ENCODE measurements at places on chromosomes 3 and 15.

DNA sequence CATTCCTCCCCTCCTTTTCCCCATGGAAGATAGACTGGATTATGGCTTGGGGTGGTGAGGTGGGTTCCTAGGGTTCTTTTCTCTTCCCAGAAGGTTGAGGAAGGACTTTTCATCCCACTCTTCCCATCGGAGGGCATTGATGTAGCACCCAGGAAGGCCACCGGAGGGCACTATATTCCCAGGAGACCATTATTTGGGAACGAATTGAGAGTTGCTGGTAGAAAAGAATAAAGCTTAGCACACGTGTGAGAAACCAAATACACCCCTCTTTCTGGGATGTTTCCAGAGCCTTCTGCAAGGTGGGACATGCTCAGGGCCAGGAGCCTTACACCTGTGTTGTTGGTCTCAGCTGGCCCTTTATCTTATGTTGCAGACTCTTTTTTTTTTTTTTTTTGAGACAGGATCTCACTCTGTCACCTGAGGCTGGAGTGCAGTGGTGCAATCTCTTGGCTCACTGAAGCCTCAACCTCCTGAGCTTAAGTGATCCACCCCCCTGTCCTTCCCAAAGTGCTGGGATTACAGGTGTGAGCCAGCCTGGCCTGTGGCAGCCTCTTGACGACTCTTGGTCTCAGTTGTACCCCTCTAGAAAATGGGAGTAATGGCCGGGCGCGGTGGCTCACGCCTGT lies 6.3 kb upstream of the CDC25A start:
- peak; percentile 49 for DNase-seq

DNA sequence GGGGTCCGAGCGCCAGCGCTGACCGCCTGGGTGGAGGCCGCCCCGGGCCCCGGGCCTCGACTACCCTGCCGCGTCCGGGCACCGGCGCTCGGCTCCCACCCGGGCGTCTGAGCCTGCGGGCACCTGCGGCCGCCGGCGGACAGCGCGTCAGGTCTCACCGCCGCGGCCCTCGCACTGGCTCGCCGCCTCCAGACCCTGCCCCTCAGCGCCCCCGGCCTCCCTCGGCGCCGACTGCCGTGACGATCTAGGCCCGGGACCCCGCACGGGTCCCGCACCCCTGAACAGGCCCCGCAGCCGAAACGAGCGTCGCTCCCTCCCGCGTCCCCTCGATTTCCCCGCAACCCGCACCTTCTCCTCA lies 297 bp downstream of the PRC1 start:
- no peak for DNase-seq

GRCh38 chr3:49173116-49173791 lies 1.9 kb downstream of the KLHDC8B start:
- no peak for DNase-seq

- no peak for DNase-seq
Observed at GRCh38 chr15:31461911-31462480, 135.4 kb downstream of the KLF13 start.

GRCh38 chr15:65580287-65580686 lies 30.6 kb downstream of the INTS14 start:
- DNase-seq: no peak

DNA sequence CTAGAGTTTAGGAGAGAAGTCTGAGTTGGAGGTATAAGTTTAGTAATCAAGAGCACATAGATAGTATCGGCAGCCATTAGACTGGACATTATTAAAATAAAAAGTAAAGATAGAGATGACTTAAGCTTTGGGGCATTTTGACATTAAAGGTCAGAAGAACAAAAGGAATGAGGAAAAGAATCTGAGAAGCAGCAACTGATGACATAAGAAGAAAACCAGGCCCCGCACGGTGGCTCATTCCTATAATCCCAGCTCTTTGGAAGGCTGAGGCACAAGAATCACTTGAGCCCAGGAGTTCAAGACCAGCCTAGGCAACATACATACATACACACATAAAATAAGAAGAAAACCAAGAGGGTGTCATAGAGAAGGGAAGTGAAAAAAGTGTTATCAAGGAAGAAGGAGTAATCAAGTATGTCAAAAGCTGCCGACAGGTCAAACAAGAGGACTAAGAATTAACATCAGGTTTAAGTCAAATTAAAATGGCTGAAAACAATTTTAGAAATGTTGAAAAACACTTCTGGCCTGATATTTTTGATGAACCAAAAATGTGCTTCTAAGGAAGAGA lies 38.9 kb downstream of the ACAP2 start:
- DNase-seq: no peak

DNA sequence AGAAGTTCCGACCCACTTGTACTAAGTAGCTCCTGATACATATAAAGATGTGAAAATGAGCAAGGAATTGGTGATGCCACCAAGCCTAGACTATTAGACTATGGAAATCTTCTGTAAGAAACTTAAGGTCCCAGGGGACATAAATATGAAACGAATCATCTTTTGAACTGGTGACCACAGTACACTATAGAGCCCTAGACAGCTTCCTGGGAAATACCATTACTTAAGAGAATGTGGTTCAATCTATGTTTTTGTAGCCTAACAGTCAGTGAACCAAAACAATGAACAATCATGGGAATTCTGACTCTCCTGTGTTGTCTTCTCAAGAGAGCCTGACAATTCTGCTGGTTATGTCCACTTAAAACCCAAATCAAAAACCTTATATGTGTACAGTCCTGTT lies 191.6 kb downstream of the GREM1 start:
- DNase-seq: no peak

GRCh38 chr15:67829647-67830504 lies 4.6 kb downstream of the SKOR1 start:
- DNase-seq: no peak

- DNase-seq: no peak
Observed at GRCh38 chr3:15385901-15386653, 41.3 kb downstream of the METTL6 start.

DNA sequence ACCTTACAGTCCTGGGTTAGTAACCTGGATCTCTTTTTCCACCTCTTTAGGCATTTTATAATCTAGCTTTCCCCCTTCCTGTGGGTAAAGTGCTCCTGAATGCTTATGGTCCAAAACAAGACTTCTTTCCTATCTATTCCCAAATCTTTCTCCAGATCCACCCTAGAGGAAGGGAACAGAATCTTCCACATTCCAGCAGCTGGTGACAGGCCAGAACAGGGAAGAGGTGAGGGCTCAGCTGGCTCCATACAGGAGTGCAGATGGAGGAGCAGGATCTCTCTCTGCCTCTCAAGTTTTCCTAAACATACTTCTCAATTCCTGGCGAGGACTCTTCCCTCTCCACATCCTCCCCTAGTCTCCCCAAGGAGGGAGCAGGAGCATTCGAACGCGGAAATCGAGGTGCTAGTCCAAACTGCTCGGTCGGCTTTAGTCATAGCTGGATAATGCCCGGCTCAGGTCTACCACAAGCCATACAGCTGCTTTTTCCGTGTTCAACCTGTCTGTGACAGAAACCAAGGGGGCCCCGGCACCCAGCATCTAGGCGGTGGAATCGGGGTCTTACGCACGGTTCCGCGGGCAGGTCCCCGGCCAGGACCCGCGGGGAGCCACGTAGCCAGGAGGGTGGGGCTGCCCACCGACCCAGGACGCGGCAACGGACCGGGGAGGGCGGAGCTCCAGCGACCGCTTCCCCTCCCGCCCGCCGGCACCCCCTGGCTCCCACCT lies 4.0 kb downstream of the RASSF1 start:
- DNase-seq: no peak

- no peak for DNase-seq
Observed at GRCh38 chr15:33150431-33150941, 44.0 kb downstream of the FMN1 start.

DNA sequence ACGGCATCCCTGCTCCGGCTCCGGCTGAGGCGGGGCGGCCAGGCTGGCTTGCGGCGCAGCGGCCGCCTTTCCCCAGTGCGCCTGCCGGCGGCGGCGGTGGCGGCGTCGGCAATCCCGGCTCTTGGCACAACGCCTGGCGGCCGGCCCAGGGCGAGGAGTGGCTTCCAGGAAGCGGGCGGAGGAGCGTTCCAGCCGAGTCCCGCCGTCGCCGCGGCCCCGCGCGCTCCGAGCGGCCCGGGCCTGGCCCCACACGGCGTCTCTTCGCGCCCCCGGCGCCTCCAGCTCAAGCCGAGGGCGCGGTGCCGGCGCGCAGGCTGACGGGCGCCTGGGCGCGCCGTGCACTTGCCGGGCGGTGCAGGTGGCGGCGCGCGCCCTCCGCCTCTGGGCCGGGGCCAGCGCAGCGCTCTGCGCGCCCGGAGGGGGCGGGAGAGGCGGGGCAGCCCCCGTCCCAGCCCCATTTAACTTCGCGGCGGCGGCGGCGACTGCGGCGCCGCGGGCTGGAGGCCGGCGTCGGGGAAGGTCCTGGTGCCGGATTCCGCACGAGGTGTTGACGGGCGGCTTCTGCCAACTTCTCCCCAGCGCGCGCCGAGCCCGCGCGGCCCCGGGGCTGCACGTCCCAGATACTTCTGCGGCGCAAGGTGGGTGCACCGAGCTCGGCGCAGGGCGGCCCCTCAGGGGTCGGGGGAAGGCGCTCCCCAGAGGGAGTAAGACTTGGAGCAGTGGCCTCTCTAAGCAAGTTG lies at the start of gene ADAMTSL3:
Gene ADAMTSL3, plus strand, starts transcription at position 485 of the 740 bp plus-strand sequence. CDS start 1,639 bp downstream, outside the sequence.
- no peak for DNase-seq

- DNase-seq: peak; percentile 66
Observed at GRCh38 chr15:58227706-58228543, 89.7 kb downstream of the AQP9 start.

DNA sequence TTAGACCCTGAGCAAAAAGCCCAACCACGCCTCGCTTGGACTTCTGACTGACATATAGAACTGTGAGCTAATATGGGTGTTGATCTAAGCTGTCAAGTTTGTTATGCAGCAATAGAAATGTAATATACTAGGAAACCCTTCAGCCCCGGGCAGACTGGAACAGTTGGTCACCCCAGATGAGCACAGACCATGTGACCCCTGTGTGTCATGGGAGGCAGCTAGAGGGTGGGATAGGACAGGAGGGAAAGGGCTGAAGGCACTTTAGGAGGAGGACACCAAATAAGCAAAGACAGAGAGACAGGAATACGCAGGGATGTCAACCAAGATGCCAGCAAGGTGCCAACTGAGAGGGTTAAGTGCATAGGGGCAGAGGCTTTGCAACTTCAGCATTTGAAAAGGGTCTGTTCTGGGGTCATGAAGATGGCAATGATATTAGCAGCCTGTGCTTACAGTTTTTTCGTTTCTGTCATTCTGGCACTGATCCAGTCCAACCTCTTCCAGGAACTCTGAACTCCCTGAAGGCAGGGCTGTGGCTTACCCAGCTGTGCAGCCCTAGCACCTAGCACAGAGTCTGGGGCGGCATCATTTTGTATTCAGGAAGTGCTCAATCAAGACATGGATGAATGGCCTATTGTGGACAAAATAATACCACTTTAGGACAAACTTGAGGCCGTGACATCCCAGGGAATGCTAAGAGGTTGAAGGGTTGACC lies 51.4 kb downstream of the HES1 start:
- DNase-seq: no peak

DNA sequence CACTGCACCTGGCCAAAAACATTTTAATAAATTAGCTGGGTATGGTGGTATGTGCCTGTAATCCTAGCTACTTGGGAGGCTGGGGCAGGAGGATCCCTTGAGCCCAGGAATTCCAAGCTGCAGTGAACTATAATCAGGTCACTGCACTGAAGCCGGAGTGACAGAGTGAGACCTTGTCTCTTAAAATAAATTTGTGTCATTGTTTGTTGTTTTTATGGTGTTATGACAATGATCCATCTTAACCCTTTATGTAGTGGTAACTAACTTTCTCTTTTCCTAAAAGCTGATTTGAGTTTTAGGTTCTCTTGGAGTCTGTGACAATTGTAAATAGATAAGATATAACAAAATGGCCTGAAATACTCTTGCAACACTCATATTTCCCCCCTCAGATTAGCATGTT lies 20.7 kb downstream of the FLNB start:
- no peak for DNase-seq

- no peak for DNase-seq
Observed at GRCh38 chr3:155356594-155357370, 63.3 kb upstream of the STRIT1 start.

DNA sequence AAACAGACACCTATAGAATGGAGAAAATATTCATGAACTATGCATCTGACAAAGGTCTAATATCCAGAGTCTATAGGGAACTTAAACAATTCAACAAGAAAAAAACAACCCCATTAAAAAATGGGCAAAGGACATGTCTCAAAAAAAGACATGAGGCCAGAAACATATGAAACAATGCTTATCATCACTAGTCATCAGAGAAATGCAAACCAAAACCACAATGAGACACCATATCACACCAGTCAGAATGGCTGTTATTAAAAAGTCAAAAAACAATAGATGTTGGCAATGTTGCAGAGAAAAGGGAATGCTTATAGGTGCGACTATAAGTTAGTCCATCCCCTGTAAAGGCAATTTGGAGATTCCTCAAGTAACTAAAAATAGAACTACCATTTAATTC lies 11.4 kb upstream of the HDGFL3 start:
- DNase-seq: no peak

GRCh38 chr3:171874251-171874681 lies 31.1 kb downstream of the TMEM212 start:
- DNase-seq: peak; percentile 81

- DNase-seq: no peak
Observed at GRCh38 chr3:159669766-159670165, 318.9 kb upstream of the IL12A start.

DNA sequence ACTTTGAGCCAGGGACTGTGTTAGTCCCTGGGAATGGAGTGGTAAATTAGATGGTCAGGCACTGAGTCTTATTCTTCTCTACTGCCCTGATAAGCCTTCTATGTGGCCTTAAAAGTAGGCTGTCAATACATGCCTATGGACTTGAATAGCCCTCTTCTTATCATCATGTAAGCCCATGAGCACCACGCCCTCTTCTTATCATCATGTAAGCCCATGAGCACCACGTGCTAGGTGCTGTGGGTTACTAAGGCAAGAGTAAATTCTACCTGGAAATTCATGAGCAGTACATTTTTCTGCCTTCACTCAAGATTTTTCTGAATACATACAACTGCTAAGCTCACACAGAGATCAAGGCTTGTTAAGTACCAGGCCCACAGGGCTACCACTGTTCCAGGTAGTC lies 68.5 kb downstream of the DHX30 start:
- no peak for DNase-seq

DNA sequence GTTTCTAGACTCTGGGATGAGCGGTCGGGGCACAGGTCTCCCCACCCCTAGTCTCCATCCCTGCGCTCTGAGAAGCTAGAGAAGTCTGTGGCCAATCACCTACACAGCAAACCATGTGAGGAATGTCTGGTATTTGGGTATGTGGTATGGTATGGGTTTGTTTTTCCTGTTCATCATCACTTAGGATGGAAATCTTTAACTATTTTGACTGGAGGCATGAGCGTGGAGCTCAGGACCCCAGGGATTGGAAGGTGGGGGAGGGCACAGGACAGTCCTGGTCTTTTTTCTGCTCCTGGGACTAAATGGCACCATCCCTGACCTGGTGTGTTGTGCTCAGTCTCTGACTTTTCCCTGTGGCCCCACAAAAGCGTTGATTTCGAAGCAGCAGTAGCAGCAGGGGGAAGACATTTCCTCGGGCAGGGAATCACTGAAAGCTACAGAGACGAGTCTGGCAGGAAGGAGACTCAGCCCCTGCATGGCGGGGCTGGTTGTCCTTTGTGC lies 191.7 kb upstream of the TPM1 start:
- DNase-seq: no peak

GRCh38 chr3:164458986-164459385 lies 619.3 kb downstream of the SI start:
- DNase-seq: no peak

Data from NCI-H1048 (cell line).